ENCODE measurements at places on chromosomes 1 and 21.

GRCh38 chr1:164622068-164622845, 63.3 kb downstream of the PBX1 start:
- no peak for DNase-seq

- peak; percentile 55 for DNase-seq
Observed at GRCh38 chr1:111570781-111571181, 48.8 kb upstream of the RAP1A start.

- no peak for DNase-seq
Observed at GRCh38 chr1:160827418-160827817, 31.4 kb downstream of the LY9 start.

DNA sequence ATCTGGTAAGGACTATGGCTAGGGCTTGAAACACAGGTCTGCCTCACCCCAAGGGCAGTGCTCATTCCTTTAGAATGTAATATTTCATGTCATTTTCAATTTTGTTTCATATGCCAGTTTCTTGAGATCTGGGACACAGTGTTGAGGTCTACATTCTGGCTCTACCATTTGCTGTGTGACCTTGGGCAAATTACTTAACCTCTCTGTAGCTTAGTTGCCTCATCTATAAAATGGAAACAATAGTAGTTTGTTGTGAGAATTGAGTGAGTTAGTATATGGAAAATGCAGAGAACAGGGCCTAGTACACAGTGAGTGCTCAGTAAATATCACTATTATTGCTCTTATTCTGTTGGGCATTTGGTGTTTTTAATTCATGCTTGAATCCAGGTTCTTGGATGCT, 84.4 kb downstream of the WDR3 start:
- DNase-seq, result no peak

DNA sequence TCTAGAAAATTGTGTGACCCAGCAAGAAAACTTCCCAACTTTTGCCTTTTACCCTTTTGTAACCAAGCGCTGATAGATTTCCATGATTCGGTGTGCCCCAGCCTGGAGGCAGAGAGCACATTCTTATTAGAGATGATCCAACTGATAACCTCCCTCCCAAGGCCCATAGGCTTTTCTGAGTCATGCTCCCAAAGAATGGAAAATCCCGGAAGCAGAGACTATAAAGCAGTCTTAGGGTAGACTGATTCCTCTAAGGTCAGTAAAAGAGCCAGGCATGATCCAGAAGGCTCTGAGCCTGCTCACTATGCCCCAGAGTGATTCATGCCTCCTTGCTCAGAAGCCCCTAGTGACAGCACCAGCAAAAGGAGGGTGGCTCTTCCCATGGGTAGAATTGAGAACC, 4.3 kb downstream of the CAMK1G start:
- no peak for DNase-seq

DNA sequence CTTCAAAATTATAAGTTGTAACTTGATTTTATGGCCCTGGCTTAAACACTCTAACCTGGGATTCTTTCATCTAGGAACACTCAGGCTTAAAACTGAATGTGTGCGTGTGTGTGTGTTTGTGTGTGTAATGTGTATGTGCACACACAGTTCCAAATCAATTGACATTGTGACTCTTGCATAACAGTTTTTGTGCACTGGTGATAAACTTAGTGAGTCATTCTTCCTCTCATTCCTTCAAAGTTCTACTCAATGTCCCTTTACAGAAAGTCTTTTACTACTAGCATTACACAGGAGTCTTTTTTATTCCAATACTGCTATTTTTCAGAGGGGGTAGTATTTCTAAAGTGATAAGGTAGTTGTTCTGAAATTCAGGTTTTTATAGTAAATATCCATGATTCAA, 943.6 kb downstream of the KCNT2 start:
- DNase-seq, result no peak

DNA sequence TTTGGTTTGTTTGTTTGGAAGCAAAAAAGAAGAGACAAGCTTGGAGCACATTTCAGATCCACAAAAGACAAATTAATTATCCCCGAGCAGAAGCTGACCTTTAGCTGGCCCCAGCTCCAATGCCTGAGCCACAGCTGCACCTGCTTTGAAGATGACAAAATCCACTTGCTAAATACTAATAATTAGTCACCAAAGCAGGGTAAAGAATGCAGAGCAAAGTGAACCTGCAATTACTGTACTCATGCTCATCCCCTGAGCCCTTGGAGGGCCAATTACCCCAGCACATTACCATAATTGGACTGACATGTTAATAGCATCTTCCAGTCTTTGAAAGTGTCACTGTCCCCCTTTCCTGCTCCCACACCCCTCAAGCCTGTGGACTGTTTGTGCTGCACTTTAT, 38.2 kb upstream of the KCND3 start:
- DNase-seq, result no peak

- no peak for DNase-seq
Observed at GRCh38 chr1:15016001-15016400, 137.5 kb upstream of the TMEM51 start.

DNA sequence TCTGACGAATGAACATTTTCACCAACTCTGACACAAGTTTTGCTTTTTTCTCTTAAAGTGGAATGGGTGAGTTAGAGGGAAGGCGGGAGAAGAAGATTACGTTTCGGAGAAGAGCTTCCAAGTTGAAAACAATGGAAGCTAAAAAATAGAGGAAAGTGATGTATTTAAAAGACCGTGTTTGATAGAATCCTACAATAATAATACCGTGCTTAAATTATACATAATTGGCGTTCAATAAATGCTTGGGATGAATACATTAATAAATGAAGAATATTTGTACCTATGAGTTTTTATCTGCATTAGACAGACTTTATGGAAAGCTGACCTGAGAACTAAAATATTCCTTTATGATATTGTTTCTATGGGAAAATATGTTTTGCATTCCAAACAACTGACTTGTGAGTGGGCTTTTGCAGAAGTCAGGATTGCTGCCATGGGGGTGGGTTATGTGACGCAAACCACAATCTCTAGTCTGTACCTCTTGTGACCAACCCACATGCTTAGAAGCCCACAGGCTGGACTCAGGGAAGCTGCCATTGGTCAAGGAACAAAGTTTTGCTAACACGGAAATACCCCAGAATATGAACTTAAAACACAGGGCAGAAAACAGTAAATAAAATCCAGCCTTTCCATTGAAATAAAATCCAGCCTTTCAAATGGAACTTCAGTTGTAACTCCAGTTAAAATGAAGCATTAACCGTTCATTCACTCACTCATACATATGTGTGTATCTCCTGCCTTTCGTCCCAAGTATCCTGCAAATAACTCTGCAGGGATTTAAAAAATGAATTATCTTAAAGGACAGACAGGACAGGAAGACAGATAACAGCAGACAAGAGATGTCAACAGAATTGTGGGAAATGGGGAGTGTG, 21.3 kb upstream of the ATF3 start:
- no peak for DNase-seq

DNA sequence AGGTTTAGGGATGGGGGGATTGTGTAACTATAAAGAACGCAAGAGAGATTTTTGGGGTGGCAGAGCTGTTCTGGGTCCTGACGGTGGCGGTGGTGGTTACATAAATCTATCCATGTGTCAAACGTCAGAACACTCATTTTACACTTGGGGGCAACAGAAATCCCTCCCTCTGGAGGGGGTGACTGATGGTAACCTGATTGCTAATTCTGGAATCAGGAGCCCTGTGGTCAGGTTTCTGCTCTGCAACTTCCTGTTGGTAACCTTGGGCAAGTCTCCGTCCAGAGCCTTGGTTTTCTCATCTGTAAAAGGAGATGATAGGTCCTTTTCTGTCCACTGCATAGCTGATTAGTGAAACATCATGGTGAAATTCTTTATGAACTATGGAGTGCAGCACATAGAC, 40.9 kb downstream of the ALPL start:
- DNase-seq, result no peak

- no peak for DNase-seq
Observed at GRCh38 chr1:64685217-64685616, 59.7 kb upstream of the RAVER2 start.

DNA sequence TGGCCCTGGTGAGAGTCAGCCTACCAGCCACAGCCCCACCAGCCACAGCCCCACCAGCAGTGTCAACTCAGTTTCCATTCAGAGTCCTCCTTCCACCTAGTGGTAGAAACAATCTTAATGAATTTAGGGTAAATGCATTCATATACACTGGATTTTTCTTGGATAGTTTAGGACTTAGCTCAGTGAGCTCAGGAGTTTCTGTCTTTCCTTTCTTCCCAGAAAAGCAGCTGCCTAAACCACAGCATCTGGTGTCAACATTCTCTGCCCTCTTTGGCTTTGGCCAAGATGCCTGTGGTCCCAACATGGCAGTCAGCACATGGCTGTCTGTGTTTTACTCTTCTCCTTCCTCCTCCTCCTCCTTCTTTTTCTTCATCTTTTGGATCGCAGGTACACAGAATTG, 94.0 kb downstream of the CLIC6 start:
- DNase-seq, result no peak

- DNase-seq, result no peak
Observed at GRCh38 chr1:207328908-207329440, 7.5 kb downstream of the CD55 start.

GRCh38 chr1:61111084-61112004, 29.0 kb downstream of the NFIA start:
- DNase-seq, result no peak

DNA sequence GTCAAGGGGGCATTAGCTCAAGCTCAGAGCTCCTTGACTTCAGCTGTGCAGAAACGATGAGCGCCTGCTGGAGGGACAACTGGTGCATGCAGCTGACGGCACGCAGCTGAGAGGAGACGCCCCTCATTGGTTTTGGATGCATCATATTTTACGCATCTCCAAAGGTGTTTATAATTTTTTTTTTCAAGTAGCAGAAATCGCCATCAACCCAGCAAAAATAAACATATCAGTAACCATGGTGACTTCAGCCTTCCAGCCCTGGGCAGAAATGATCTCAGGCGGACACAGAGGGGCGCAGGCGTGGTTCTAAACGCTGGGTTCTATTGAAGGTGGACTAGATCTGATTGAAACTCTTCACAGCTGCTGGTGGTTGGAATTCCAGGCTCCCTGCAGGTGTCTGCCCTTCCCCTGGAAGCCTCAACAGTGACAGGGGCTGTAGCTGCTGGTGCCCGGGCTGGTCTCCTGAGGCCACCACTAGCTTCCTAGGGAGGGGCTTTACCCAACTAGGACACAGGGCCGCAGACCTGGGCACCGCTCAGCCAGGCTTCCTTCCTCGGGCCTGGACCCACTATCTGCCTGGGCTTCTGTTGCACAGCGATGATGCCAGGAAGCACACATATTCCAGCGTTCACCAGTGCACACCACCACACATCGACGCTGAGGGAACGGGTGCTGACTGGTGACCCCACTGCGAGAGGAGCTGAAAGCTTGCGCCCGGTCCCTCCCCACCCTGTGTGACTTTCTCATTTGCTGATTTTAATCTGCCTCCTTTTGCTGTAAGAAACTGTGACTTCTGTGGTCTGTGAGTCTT, 63.7 kb upstream of the ABCG1 start:
- DNase-seq, result no peak

DNA sequence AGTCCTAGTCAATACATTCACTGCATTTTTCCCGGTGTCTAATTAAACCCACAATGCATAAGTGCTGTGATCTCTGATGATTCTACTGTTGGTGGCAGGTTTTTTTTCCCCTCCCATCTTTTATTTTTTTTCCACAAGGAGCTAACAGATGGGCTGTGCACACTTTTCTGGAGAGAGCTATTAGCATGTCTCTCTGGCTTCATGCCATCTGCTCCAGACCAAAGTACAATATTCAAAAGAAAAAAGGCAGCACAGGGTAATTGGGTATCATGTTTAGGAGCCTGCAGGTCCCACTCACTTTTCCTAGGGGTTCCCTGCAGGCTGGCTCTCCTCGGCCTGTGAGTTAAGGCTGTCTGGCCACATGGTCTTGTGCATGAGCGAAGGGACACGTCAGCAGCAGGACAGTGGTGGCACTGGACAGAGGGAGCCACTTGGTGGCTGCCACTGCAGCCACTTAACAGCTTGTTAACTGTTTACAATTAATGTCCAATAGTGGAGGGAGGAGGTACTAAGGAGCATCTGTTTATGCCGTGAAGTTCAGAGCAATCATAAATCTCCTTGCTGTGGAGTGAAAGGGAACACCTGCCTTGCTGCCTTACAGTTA, 53.5 kb upstream of the C8B start:
- no peak for DNase-seq
